ENCODE measurements at places on chromosomes 11 and 22. TPM values are rescaled to one million over a fixed set of nuclear protein-coding genes. Genes with fewer than 3 reads are reported as not detected.
A peak's percentile ranks its signal among the peaks of the same experiment; 100 is the strongest.

DNA sequence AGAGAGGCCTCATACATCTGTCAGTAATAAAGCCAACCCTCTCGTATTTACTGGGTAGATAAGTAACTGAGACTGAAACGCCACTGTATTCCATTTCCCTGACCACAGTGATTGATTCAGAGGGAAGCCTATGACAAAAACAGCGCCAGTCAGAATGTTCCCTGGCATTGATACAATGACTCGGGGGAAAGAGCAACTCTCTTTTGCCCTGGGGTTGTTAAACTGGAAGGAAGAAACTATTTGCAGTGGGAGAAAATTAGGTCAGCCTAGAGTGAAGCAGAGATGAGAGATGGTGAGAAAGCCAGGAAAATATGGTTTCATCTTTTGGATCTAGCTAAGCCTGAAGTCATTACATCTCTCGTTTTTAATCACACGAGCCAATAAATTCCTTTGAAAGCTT, 48.6 kb upstream of the RBFOX2 start:
- no peak overlapping the region for H3K27ac ChIP-seq
- no peaks in the 10 kb centered on the region for H3K27me3 ChIP-seq
- no peaks in the 10 kb centered on the region for H3K36me3 ChIP-seq
- no peak for DNase-seq
- peaks cover 3% of the 10 kb centered on the region for H3K4me1 ChIP-seq
- no peak overlapping the region for H3K4me3 ChIP-seq

DNA sequence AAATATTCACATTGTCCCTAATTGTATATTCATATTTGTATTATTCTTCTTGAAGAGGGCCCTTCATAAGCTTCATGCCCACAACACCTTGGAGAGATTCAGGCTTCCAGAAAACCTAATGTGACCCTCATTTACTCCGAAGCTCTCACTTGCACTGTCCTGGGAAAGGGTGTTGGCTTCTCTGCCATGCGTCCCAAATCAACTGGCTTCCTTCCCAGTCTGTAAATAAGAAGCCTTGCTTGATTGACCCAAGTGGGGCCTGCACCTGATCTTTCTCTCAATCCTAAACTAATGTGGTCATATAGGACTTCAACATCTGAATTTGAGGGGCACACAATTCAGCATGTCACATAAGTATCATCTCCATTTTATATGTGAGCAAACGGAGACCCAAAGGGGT, 40.5 kb upstream of the ZBTB16 start:
- no peak for DNase-seq
- no peak overlapping the region for H3K4me3 ChIP-seq
- H3K27me3 ChIP-seq, result no peaks in the 10 kb centered on the region
- no peaks in the 10 kb centered on the region for H3K4me1 ChIP-seq
- H3K36me3 ChIP-seq, result no peaks in the 10 kb centered on the region

GRCh38 chr11:94183886-94184264, 55.2 kb downstream of the PANX1 start:
- peaks cover 20% of the 10 kb centered on the region for H3K36me3 ChIP-seq
- DNase-seq, result peak; percentile 44
- H3K4me1 ChIP-seq, result peaks cover 8% of the 10 kb centered on the region
- no peak overlapping the region for H3K4me3 ChIP-seq

- peaks cover 11% of the 10 kb centered on the region for H3K4me1 ChIP-seq
- no peaks in the 10 kb centered on the region for H3K36me3 ChIP-seq
- H3K27me3 ChIP-seq, result no peaks in the 10 kb centered on the region
- no peak overlapping the region for H3K27ac ChIP-seq
Measured at GRCh38 chr11:95076416-95076815, 9.7 kb downstream of the SRSF8 start.

Gene MYO7A
- total RNA-seq, result not detected

GRCh38 chr11:112999520-112999919, 38.3 kb downstream of the NCAM1 start:
- H3K27me3 ChIP-seq, result no peaks in the 10 kb centered on the region
- no peak overlapping the region for H3K4me3 ChIP-seq
- no peak for DNase-seq
- no peak overlapping the region for H3K27ac ChIP-seq
- H3K36me3 ChIP-seq, result no peaks in the 10 kb centered on the region

Gene FAM227A
- 3.4 TPM for total RNA-seq

DNA sequence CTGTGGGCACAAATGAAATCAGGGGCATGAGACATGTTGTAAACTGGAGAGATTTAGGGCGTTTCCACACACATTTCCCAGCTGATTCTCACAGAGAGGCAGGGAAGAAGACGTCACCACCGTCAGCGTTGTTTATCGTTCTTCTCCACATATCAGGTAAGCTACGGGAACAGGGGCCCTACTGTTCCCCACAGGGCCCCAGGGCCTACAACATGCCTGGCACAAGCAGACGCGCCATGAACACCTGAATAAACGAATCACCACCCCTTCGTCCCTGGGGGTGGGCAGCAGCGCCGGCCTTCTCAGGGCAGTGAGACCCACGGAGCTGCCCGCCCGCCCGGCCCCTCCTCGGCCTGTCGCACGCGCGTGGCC, 342 bp downstream of the EFCAB6 start:
- DNase-seq, result peak; percentile 32
- H3K27ac ChIP-seq, result peak overlapping the region; percentile 73
- no peaks in the 10 kb centered on the region for H3K27me3 ChIP-seq
- peaks cover 14% of the 10 kb centered on the region for H3K4me1 ChIP-seq
- peak overlapping the region; percentile 68 for H3K4me3 ChIP-seq

GRCh38 chr11:104333977-104334376, 170.0 kb upstream of the PDGFD start:
- H3K27me3 ChIP-seq, result no peaks in the 10 kb centered on the region
- no peak for DNase-seq
- no peak overlapping the region for H3K4me3 ChIP-seq
- no peaks in the 10 kb centered on the region for H3K36me3 ChIP-seq
- peaks cover 4% of the 10 kb centered on the region for H3K4me1 ChIP-seq

DNA sequence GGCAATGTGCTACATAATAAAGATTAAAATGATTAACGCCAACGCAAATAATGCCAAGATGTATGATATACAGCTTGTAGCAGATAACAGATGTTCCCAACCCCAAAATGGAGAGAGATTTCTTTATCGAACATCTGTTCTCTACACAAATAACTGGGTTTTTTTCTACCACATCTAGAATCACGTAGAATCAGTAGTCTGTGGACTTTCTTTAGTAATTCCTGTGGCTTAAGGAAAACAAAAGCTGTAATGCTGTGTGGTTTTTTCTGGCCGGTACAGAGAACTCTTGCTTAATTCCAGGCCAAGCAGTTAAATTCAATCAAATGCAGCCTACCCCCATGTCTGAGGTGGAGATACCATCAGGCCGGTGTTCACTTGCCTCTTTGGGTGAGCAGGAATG, 303.4 kb downstream of the FAT3 start:
- H3K36me3 ChIP-seq, result no peaks in the 10 kb centered on the region
- H3K27ac ChIP-seq, result peak overlapping the region; percentile 16
- H3K4me3 ChIP-seq, result no peak overlapping the region

DNA sequence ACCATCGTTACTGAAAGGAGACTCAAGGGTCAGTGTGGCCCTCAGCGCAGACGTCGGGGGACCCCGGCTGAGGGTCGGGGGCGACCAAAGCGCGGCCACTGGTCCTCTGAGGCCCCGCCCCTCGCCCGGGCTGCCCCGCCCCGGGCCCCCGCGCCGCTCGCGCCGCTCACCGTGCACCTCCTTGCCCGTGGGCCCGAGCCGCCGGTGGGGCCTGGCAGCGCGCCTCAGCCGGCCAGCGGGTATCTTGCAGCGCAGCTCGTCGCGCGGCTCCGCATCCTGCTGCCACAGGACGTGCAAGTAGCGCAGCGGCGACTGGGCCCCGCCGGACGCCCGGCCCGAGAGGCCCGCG, 419 bp downstream of the ANKRD54 start:
- peak overlapping the region; percentile 79 for H3K27ac ChIP-seq
- H3K4me3 ChIP-seq, result peak overlapping the region; percentile 72

- H3K4me3 ChIP-seq, result no peak overlapping the region
- H3K36me3 ChIP-seq, result no peaks in the 10 kb centered on the region
- H3K27me3 ChIP-seq, result no peaks in the 10 kb centered on the region
Measured at GRCh38 chr11:224424-224823, 11.7 kb downstream of the SIRT3 start.

DNA sequence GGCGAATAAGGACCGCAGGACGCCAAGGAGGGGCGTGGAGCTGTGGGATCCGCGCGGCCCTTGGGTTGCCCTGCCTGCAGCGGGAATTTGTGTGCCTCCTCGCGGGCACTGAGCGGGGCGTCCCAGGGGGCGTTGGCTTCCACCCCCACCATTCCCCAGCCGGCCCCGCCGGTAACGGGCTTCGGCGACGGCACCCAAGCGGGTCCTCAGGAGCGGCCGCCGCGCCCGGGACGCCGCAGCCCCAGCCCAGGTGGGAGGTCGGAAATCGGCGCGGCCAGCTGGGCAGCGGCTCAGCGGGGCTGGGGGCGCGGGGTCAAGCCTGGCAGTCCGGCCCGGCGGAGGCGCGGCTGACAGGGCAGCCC, 320 bp downstream of the CLTCL1 start:
- H3K27ac ChIP-seq, result peak overlapping the region; percentile 42
- peak overlapping the region; percentile 65 for H3K4me3 ChIP-seq
- H3K27me3 ChIP-seq, result peaks cover 5% of the 10 kb centered on the region
- no peaks in the 10 kb centered on the region for H3K36me3 ChIP-seq

Gene GDPD4
- total RNA-seq, result not detected

Gene ROBO4
- 0.25 TPM for total RNA-seq

- peak overlapping the region; percentile 90 for H3K4me3 ChIP-seq
- peak overlapping the region; percentile 83 for H3K27ac ChIP-seq
- H3K27me3 ChIP-seq, result no peaks in the 10 kb centered on the region
Measured at GRCh38 chr11:66268952-66269905, 790 bp downstream of the RAB1B start.

- no peak overlapping the region for H3K4me3 ChIP-seq
- no peak for DNase-seq
- no peaks in the 10 kb centered on the region for H3K4me1 ChIP-seq
- no peak overlapping the region for H3K27ac ChIP-seq
Measured at GRCh38 chr11:88813233-88813915, 252.4 kb downstream of the GRM5 start.

All from astrocyte (in vitro differentiated cells and primary cell).